ENCODE measurements at places on chromosomes 2 and 18.
A peak's percentile ranks its signal among the peaks of the same experiment; 100 is the strongest.

DNA sequence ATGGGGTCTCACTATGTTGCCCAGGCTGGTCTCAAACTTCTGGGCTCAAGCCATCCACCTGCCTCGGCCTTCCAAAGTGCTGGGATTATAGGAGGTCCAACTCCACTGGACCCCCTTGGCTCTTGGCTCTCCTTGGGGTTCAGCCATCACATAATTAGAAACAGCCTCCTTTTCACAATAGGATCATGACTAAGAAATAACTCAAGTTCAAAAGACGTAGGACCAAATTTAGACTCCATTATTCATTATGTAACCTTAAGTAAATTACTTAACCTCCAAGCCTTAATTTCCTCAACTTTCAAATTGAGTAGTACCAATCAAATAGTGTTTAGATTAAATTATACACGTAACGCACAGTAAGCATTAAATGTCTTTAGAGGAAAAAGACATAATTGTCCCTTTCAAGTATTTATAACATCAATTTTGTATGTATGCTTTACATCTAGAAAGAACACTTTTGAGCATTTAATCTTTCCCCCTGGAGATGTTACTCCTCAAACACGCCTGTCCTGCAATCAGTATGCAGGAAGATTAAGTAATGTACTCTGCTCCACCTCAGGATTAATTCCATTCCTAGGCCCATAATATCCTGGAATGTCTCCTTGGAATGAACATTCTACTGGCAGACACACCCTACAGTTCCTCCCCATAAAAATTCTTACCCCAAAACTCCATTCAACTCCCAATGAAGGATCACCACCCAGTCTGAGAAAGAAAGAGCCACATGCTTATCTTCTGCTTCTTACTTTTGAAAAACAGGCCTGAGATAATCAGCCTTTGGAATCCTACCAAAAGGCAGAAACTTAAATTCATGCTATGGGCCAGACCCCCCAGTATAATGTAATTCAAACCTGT, 49.1 kb downstream of the COBLL1 start:
- no peak for DNase-seq

DNA sequence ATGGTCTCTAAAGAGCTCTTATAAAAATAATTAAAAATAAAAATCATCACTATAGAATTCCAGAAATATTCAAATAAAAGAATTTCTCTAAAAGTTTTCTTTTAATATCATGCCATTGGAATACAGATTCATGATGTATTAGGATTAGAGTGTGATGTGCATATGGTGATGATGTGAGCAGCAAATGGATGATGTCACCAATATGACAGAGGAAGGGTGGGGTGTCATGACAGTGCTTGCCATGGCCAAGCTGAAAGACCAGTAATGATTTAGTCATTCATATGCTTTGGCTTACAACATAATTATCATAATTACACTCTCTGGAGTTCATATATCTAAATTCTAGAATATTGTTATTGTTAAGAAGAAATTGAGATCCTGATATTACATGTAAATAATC, 27.4 kb upstream of the TTC32 start:
- DNase-seq, result no peak

- no peak for DNase-seq
Observed at GRCh38 chr18:7725897-7726296, 158.8 kb downstream of the PTPRM start.

DNA sequence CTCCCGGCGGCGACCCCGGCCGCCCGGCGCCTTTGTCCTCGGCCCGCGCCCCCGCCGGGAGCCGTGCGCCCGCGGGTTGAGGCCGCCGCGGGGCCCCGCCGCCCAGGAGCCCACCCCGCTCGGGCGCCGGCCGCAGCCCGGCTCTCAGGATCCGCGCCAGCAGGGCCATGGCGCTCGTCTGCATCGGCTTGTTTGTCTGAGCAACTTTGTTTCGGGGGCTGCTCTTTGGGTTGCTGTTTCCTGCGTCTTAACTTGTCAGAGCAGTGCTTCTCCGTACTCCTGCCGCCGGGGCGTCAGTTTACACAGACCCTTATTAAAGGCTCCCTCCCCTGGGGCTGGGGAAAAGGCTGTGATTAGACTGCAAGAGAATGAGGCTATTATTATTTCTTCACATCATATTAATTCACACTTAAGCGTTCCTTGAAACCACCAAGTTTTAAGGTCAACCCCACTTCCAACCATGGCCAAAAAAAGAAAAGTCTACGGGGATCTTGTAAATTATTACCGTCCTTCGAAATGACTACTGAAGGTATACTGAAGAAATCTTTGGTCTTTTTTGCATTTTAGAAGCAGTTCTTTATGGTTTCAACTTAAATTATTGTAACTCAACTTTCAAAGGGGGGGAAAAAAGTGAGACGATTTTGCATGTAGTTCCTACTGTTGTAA, at the start of gene CYP27C1:
TSS of gene CYP27C1 (minus strand) at position 198 of the 666 bp plus-strand sequence. CDS start at position 169, 29 bp downstream.
- DNase-seq, result no peak

DNA sequence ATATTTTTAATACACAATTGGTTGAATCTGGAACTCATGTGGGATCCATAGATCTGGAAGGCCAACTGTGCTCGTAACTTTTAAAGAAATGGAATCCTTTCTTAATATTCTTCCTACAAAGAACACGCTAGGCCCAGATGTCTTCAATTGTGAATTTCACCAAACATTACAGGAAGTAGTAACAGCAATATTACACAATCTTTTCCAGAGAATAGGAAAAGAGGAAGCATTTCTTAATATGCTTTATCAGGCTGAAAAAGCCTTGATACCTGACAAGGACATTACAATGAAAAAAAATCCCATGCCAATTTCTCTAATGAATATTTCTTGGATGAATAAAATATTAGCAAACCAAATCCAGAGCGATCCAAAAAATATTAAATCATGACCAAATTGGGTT, 80.3 kb upstream of the HAAO start:
- DNase-seq, result no peak

DNA sequence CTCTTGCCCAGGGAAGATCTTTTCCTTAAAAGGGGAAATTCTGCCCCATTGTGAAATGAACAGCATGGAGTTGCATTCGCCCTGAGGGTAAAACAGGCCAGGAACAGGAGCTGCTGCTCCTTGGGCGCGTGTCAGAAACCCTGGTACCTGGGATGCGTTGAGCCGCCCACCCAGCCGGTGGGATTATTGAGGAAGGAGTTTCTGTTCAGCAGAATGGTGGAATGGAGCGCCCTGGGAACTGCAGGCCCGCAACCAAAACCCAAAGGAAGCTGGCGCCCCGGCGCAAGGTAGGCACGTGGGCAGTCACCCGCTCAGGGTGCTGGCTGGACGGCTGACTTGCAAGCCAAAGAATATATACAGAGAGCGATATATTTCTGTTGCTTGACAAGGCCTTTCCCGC, 73.5 kb downstream of the MTCL1 start:
- DNase-seq, result no peak

DNA sequence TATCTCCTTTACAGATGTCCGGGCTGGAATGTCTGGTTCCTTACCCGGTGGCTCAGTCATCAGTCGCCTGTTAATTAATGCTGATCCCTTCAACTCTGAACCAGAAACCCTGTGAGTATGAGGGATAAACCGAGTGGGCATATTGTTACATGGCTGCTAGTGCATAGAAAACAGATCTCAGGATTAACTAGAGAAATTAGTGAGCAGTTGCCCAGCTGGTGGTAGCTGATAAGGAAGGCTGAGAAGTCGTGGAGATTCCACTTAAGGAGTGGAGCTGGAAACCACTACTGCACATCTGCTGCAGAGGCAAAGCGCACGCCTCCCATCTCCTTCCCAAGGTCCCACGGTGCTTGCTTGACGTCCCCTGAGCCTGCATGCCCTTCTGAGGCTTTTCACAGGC, 97.7 kb downstream of the DGKD start:
- DNase-seq, result no peak

DNA sequence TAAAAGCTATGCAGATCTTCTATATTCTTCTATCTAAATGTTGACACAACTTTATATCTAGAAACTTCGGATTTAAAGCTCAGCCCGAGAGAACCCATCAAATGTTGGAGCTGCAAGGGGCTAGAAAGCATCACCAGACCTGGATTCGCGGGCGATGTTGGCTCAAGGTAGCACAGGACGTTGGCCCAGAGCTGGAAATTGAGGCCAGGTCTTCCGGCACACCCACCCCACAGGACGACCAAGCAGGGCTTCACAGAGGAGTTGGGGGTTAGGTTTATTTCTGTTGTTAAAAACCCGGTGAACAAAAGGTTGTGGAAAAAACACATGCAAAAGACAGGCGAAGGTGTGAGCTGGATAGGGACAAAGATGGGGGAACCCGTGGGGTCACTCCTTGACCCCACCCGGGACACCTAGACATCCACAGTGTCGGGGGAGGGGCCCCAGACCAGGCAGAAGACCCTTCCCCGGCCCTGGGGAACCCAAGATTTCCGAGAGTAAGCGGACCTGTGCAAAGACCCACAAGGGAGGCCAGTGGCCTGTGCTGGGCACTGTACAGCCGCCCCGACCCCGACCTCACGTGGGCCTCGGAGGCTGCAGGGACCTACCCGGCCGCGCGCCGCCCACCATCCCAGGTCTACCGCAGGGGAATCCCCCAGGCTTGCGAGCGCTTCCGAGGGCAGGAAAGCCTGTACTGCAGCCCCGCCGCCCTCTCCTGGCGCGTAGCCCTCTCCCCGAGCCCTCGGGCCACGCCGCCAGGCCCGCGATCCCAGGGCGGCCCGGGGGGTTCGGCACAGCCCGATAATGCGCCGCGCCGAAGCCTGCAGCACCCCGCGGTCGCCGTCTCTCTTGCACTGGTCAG, 1.8 kb upstream of the AGBL5 start:
- DNase-seq, result peak; percentile 53

- no peak for DNase-seq
Observed at GRCh38 chr18:21393986-21394385, 152.0 kb downstream of the GREB1L start.

- no peak for DNase-seq
Observed at GRCh38 chr2:19120181-19120580, 238.2 kb downstream of the OSR1 start.

GRCh38 chr2:53403792-53404413, 363.7 kb upstream of the CHAC2 start:
- no peak for DNase-seq

GRCh38 chr2:147502711-147503290, 342.0 kb upstream of the ACVR2A start:
- no peak for DNase-seq

GRCh38 chr2:149055751-149056150, 17.3 kb downstream of the LYPD6B start:
- DNase-seq, result no peak

DNA sequence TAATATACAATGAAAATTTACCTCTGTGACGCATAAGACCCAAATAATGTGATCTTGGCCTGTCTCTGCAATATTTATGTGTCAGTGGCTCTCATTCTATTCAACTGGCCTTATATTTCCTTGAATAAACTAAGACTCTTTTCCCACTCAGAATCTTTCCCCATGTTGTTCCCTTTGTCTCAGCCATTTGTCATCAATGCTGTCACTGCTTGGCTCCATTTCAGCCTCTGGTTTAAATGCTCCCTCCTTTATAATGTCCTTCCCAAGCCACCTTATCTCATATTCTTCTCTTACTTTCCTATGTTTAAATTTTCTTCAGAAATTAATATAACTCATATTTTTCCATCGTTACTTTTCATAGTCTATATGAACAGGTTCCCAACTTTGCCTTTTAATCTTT, 158.3 kb upstream of the DTNA start:
- DNase-seq, result no peak

DNA sequence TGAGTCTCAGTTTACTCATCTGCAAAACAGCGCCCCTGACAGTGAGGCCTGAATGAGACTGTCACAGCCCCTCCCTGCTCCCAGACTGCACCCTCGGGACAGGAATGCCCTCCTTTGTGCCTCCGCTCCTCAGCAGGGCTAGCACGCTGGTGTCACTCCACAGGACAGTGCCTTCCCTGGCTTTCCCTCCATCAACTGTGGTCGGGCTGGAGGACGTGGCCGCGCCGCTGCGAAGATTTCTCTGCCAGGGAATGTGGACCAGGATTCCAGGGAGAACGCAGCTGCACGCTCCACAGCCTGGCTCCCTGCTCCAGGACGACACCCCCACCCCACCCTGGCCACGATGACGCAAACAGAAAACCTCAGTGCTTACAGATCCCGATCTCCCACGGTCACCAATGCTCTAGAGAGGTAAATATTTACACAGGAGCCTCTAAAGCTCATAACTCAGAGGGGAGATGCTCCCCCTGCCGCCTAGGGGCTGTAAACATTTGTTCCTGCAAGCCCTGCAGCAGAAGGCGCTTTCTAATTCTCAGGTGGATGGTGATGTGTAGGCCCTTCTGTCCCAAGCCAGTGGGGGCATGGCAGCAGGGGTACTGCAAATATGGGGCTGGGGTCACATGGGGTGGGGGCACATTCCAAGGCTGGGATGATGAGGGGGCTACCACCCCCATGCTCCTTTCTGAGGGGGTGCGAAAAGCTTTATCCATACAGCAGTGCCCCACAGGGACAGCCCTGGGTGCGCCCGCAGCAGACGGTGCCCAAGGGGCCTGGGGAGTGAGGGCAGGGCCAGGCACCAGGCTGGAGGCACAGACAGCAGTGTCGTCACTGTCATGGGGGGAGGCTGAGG, 12.4 kb downstream of the HS6ST1 start:
- DNase-seq, result no peak

DNA sequence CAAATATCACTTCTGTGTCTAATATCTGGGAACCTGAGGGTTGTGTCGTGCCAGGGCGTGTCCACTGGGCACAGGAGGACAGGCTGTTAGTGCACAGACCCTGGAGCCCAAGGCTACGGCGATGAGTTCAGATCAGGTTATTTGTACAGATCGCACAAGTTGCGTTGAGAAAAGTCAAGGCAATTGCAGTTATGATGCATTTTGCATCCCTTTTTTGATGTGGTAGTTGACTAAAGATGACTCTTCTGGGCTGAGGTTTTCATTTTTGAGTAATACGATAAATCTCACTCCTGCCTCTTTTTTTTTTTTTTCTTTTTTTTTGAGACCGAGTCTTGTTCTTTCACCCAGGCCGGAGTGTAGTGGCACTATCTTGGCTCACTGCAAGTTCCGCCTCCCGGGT, 7.2 kb downstream of the RBFA start:
- no peak for DNase-seq

DNA sequence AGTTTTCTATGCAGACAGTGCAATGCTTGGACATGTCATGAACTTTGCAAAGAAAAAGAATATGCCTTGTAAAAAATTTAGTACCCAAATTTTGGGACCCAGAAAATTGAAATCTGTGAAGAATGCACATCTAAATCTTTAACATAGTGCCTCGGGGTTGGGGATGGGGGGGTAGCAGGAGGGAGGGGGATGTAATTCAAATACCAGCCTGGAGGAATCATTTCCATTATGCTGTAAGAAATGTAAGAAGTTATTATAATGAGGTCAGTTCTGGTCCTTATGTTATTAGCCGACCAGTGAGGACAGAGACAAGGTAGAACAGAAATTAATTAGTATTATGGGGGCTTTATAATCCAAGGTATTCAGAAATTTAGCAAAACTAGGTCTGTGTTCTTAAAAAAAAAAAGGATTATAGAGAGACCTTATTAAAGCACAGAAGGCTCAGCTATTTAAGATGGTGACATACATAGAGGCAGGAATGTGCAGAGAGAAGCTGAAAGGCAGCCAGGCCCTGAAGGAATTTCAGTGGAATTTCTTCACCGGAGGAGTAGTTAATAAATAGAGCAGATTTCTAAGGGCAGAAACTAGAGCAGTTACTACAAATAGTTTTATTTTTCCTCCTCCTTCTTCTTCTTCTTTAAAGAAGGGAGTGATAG, 89.0 kb upstream of the RBMS1 start:
- DNase-seq, result no peak
